Activated T-cell treated with anti-CD3 and anti-CD28 coated beads for 48 hours (primary cell): ENCODE measurements at places on chromosomes 2 and 18.

DNA sequence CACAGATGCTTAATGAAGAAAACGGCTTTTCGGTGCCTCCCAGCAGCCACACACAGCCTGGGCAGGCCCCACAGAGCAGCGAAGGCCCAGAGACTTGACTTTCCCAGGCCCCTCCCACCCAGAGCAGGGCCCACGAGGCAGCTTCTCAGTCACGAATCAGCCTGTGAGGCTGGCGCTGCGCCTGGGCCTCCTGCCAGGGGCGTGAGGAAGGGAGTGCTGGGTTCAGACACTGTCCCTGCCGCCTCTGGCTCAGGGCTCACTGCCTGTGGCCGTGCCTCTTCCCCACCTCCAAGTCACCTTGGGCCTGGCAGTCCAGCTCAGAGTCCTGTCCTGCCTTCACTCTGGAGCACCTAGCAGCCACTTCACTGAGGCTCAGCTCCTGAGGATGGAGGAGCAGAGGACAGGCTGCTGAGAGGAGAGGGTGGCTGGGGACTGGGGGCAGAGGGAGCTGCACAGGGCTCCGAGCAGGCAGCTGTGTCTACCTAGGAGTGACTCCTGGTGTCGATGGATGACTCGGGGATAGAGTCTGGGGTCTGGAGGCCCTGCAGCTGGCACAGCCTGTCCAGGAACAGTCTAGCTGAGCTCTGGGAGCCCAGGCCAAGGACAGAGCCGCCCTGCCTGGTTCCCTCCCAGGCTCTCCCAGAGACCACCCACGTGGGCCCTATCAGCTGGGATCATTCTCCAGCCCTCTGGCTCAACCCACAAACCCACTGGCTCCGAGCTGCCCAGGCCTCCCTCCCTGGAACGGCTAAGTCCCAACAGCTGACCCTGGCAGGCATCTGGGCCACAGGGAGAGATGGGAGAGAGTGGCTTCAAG is 36.4 kb upstream of the FOSL2 start:
- no peak for DNase-seq

GRCh38 chr18:57649556-57650500 is 28.2 kb upstream of the NARS1 start:
- DNase-seq: no peak

DNA sequence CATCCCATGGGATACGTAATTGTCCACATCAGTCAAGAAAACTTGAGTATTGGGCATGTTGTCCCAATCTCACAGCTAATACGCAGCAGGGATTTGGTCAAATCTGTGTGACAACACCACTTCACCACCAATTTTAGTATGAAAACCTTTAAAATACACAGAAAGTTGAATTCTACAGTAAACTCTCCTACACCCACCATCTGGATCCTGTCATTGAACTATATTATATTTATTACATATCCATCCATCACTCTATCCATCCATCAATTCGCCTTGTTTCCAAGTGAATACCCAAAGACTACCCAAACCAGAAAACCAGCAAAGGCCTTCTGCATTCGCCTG is 846 bp upstream of the FKBP7 start:
- DNase-seq: no peak

DNA sequence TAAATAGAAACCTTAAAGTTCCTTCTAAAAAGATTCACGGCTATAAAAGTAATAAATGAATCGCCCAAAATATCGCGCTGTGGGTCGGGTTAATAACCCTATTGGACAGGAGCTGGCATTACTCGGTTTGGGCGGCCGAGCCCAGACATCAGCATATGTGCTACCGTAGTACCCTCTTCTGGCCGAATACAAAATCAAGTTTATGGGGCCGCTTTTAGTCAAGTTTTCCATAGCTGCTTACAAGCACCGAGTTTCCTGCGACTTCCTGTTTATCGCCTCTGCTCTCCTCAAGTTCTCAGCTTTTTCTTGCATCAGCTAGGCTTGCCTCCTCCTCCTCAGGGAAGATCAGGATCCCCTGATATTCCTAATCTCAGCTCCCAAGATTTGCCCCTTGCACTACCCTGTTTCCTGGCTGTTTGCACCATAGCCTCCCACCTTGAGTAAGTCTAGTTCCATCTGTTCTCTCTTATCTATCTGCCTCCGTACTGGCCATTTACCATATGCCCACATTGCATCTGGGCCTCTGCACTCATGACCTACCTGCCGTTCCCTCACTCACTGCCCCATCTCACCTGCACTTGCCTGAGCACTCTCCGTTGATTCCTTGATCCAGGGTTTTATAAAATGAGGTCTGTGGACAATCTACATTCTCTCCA is 56.1 kb downstream of the SLC35F5 start:
- DNase-seq: peak; percentile 30

DNA sequence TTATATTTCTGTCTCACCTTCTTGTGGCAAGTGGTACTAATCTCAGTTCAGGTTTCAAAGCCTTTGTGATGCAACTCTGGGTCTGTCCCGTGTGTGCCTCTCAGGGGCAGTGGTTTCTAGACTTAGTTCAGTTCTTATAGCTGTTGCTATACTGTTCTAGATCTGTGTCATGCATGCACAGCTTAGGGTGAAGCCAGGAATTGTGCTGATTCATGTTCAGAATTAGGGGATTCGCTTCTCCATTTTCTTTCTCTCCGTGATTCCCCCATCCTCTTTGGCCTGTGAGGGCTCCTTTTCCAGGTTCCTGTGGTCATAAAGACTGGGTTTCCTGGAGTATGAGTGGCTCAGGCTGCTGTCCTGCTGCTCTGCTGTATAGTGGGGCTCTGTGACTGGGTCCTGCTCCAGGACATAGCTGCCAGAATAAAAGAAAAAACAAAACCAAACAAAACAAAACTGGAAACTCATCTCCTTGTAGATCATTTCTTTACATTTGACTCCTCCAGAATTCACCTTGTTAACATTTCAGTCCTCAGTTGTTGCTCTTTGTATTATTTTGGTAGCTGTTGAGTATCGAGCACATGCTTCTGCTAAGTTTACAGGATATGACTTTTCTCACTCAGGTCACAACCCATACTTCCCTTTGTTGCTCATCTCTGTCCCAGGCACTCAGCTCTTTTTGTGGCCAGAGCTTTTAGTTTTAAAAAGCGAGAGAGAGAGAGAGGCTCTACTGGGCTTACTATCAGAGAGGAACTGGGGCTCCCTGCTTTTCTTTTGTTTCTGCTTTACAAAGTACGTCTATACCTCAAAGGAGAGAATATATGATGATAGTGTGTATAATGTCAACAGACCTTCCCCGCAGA is 34.2 kb downstream of the CERS6 start:
- peak; percentile 37 for DNase-seq

DNA sequence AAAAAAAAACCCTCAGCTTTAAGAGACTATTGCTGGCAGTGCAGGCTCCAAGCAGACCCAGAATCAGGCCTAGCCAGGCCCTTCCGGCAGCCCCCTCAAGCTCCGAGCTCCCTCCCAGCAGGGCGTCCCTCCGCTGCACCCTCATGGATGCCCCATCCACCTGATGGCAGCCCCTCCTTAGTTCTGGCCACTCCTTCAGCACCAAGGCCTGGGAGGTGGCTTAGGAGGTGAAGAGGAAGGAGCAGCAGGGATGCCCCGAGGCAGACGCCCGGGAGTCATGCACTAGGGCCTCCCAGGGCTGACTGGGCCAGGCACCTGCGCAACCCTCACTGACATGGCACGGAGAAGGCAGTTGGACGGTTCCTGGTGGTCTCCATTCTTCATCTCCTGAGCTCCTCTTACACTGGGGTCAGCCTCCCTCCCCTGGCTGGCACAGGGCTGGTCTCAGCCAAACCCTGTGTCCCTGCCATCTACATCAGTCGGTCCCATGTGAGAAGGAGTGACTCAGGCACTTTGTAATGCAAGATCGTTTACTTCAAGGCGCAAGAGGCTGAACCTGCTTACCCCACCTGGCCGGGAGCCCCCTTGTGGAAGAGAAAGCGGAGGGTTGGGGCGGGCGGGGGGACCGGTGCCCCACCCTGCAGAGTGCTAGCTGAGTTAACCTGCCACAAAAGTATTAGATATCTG is 53.5 kb upstream of the ID2 start:
- no peak for DNase-seq

GRCh38 chr2:1907849-1908533 is 163.7 kb upstream of the PXDN start:
- DNase-seq: no peak

DNA sequence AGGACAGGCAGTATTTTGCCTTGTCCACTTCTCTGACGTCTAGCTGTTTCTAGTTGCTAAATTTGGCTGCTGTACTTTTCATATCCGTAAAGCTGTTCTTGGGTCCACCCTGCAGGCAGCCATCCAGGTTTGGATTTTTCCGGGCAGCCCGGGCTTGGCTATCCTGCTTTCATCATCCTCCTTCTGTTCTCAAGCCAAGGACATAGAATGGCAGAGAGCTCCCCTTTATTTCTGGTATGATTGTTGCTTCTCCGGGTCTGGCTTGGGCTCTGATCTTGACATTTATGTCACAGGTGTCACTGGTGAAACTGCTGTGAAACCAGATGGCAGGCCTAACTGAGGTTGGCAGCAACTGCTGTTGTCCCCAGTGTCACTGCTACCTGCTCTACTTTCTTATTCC is 35.5 kb downstream of the SCN2A start:
- no peak for DNase-seq
